NCI-H748 treated with DMSO at 0.1 percent for 48 hours (cell line): ENCODE measurements at places on chromosomes 13 and 19.
A peak's percentile ranks its signal among the peaks of the same experiment; 100 is the strongest.

GRCh38 chr13:49443357-49443703, 534 bp downstream of the CAB39L start:
- peak; percentile 33 for DNase-seq

- DNase-seq = no peak
Measured at GRCh38 chr13:18960637-18961227, 220.9 kb downstream of the TUBA3C start.

- DNase-seq = no peak
Measured at GRCh38 chr13:71695662-71696061, 171.3 kb downstream of the DACH1 start.

- no peak for DNase-seq
Measured at GRCh38 chr13:36925603-36926002, 5.6 kb upstream of the SMAD9 start.

DNA sequence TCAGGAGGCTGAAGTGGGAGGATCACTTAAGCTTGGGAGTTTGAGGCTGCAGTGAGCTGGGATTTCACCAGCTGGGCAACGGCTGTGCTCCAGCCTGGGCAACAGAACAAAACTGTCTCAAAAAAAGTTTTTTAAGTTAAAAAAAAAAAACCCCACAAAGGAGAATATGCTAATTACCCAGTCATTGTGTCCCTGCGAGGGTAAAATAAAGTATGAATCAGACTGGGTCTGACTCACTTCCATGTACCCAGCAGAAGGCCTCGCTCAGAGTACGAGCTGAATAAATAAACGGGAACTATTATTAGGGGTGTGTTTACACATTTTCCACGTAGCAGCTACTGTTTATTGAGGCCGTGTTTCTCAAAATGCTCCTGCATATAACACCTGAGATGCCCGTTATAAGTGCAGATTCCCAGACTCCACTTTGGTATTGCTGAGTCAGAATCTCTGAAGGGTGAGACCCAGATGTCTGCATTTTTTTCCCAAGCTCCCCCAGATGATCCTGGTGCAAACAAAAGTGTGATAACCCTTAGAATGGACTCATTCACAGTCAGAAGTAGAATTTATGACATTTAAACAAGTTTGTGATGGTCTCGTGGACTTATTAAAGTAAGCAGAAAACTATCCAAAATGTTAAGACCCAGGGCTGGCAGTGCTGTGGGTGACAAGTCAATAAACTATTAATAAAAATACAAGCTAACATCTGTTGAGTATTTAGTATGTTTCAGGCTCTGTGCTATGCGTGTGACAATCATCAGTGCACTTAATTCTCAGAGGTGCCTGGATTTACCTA, 28.2 kb downstream of the KCNC3 start:
- no peak for DNase-seq

- DNase-seq = no peak
Measured at GRCh38 chr19:15495151-15495550, 13.2 kb upstream of the CYP4F22 start.

DNA sequence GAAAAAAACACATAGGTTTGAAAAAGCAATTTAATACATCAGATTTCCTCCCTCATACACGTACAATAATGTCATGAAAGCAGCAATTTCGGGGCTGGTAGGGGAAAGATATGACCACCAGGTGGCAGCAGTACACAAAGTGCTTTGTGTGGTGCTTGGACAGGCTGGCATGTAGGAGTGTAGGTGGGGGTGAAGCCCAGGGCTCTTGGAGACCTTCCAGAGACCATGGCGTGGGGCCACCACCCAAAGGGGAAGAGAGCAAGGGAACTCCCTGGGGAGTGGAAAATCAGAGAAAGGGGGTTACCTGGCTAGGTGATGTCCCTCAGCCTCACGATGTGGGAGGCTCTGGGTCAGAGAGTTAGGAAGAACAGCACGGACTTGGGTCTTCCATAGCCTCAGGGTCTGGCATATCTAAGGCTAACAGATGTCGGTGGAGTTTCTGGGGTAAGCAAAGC, 11.8 kb upstream of the CCNA1 start:
- DNase-seq = peak; percentile 81

DNA sequence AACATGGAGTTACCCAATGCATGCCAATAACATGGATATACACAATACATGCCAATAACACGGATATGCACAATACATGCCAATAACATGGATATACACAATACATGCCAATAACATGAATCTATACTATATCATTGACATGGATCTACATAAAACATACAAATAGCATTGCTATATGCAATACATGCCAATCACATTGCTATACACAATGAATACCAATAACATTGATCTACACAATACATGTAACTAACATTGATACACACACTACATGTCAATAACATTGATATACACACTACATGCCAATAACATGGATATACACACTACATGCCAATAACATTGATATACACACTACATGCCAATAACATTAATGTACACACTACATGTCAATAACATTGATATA, 932 bp upstream of the PIP5K1C start:
- DNase-seq = no peak

- DNase-seq = no peak
Measured at GRCh38 chr13:22061371-22061805, 390.5 kb downstream of the FGF9 start.

GRCh38 chr13:99214232-99214631, 13.6 kb downstream of the UBAC2 start:
- DNase-seq = no peak

DNA sequence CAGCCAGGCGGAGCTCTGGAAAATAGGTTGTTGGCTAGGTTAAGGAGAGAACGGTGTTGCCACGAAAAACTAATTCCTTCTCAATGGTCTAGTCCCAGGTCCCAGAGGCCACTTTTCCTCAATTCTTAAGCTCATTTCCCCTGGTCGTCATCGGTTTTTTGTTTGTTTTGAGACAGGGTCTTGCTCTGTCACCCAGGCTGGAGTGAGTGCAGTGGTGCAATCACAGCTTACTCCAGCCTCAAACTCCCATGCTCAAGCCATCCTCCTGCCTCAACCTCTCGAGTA, 1.2 kb downstream of the SF3A2 start:
- no peak for DNase-seq

- DNase-seq = no peak
Measured at GRCh38 chr19:45151320-45151719, 9.5 kb downstream of the NKPD1 start.

DNA sequence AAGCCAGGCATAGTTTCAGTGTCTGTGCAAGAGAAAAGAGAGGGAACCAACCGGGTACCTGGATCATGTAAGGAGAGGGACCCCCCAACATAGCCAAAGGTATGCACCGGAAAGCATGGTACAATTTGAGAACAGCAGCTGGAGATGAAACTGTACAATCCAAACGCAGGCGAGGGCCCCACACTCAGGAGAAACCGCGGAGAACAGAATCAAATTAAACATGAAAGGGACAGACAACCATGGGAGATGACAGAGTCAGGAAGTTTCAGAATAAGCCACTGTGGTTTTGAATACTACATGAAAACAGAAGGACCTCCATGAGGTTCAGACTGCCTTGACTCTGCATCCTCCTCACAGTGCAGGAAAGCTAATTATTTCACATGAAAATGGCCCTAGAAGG, 62.9 kb upstream of the SPATA13 start:
- no peak for DNase-seq

- no peak for DNase-seq
Measured at GRCh38 chr19:41915776-41916414, 12.4 kb downstream of the ERFL start.

DNA sequence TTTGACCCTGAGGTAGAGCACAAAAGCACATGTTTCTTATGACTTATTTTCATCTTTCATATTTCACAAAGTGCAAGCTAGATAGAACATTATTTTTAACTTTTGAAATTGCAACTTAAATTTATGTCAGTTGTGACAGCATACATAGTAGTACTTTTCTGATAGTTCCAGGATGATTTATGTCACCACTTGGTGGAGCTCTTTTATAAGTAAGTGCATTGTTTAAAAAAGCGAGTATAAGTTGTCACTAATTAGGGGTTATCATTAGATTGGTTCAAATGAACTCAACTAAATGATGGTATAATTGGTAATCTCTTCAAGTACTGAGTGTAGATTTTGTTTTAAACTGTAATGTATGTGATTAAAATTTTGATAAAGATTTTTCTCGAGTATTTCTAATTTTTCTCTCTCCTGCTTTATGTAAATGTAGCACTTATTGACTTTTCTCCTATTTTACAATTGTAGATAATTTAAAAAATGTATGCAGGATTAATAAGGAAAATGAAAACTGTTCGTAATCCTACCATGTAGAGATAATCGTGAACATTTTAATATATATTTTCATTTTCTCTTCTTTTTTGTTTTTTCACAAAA, 31.1 kb downstream of the RB1 start:
- peak; percentile 18 for DNase-seq

GRCh38 chr13:100652510-100652909, 22.1 kb downstream of the TMTC4 start:
- DNase-seq = no peak

DNA sequence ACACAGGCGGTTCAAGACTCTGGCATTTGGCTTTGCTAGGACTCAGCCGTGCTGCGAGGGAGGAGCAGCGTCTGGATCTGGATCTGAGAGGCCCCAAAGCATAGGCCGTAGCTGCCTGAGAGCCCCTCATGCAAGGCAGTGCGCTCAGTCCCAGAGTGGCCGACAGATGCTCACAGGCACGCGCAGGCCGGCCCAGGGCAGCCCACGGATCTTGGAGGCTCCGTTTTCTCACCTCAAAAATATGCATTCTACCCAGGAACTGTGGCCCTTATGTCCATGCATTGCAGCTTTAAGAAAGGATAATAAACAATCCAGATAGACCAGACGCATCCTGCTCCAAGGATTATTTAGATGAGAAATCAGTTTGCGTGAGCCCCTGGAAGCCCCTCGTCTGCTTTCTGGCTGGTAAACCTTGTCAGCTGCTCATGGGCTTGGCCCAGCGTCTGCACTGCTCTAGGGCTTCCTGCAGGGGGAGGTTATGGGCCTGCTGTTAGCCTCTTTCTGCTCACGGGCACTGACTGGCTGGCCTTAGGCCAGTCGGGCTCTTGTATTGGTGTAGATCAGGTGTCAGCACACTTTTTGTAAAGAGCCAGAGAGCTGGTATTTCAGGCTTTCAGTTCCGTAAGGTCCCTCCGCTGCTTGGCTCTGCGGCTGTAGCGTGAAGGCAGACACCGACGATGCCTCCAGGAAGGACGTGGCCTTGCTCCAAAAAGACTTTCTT, 24.2 kb downstream of the TEX29 start:
- DNase-seq = no peak

- DNase-seq = no peak
Measured at GRCh38 chr19:14400951-14401431, 18.1 kb downstream of the DDX39A start.

- peak; percentile 25 for DNase-seq
Measured at GRCh38 chr13:35787937-35788336, 311.4 kb upstream of the MAB21L1 start.

DNA sequence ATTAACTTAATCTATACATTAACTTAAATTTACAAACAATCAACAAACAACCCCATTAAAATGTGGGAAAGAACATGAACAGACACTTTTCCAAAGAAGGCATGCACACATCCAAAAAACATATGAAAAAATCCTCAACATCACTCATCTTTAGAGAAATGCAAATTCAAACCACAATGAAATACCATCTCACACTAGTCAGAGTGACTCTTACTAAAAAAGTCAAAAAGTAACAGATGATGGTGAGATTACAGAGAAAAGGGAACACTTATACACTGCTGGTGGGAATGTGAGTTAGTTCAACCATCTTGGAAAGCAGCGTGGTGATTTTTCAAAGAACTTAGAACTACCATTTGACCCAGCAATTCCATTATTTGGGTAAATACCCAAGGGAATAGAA, 759.2 kb upstream of the SLITRK1 start:
- no peak for DNase-seq

- peak; percentile 98 for DNase-seq
Measured at GRCh38 chr13:30301827-30302226, 5.5 kb downstream of the KATNAL1 start.

DNA sequence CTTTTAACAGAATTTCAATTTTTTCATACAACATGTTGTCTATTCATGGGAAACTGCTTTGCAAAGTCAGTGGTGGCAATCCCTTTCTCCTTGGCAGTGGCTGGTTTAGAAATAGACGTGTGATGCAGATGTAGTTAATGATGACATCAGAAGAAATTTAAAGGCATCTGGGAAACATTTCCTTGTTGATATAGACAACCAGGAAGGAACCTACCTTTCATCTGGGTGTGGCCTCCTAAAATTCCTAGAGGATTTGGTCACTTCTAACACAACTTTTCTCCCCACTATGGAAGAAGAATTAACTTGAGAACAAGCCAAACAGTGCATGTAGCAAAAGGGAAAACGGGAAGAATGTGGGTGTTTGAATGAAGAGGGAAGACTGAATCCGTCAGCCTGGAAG, 102.8 kb downstream of the EFNB2 start:
- DNase-seq = no peak

DNA sequence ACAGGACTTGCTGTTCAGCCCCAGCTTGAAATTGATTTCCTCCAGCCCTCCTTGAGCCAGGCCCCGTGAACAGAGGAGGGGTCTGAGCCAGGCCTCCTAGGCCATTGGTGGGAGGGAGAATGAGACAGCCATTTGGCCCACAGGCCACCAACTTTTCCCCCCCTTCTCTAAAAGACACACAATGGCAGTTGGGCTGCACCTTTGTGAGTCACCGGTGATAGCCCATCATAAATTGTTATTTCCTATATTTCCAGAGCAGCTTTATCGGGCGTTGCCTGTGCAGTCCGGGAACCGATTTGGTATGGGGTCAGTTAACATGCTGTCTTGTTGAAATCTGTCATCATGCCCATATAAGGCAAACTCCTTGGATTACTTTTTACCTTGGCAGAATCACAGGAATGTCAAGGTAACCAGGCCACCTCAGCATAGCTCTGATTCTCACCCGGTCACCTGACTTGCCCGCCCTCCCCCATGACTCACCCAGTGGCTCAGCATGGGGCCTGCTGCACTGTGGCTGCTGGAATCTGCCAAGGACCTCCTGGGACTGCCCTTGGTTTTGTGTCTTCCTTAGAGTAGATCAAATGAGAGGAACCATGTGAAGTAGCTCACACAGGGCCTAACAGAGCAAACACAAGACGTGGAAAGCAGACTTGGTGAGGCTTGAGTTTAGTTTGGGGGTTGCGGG, 36.1 kb downstream of the ACTN4 start:
- no peak for DNase-seq

- DNase-seq = no peak
Measured at GRCh38 chr13:109745702-109746101, 40.7 kb downstream of the IRS2 start.

DNA sequence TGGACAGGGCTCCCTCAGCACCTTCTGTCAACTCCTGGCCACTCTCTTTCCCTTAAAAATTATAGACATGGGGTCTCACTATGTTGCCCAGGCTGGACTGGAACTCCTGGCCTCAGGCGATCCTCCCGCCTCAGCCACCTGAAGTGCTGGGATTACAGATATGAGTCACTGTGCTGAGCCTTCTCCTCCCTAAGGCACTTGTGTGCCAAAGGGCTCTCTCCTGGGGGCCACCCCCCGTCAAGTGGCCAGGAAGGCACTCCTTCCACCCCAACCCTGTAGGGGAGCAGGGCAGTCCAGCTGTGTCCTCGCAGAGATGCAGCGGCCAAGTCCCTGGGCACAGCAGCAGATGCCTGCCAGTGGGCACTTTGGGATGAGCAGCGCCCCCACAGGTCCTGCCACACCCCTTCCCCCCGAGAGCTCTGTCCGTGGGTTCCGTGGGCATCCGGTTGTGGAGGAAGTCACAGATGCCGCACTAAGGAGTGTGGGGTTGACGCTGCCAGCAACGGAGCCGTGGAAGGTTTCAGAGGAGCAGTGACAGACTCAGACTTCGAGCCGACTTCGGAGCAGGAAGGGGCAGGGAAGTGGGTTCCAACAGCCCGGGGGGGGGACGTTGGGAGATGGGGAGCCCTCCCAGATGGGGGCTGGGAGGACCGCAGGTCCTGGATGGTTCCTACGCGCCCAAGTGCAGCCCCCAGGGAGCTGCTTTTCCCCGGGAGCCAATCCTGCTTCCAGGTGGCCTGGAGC, 3.3 kb upstream of the UQCR11 start:
- DNase-seq = no peak
